ENCODE measurements at places on chromosomes 7 and 10.

DNA sequence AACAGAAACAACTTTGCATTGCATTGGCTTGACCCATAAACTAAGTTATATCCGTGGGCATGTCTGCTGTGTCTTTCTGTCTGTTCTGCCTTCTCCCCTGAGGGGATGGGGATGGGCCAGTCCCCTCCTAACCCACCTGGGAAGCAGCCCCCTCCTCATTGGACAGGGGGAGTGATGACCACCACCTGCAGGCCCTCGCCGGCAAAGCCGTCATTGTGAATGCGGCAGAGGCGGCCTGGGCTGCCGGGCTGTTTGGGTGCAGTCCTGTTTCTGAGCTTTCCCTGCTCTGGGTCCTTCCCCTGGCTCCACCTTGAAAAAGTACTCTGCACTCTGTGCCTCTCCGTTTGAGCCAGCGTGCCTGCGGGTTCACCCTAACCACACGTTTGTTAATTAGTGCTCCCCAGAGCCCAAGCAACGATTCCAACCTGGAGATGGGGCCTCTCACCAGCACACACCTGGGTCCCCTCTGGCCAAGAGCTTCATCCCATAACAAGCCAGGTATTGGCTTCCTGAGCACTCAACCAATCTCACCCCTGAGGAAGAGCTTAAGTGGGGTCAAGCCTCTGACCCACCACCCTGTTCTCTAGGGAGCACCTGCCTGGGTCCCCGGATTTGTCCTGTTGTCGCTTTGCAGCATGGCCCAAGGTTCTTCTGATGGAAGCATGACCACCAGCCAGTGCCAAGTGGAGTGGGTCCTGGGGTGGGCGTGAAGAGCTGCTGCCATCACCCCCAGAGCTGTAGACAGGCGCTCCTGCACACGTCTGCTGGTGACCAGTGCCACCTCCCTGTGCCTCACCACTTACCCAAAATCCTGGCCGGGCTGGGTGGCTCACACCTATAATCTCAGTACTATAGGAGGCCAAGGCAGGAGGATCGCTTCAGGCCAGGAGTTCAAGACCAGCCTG is 39.4 kb upstream of the ZMIZ2 start:
- DNase-seq = no peak

DNA sequence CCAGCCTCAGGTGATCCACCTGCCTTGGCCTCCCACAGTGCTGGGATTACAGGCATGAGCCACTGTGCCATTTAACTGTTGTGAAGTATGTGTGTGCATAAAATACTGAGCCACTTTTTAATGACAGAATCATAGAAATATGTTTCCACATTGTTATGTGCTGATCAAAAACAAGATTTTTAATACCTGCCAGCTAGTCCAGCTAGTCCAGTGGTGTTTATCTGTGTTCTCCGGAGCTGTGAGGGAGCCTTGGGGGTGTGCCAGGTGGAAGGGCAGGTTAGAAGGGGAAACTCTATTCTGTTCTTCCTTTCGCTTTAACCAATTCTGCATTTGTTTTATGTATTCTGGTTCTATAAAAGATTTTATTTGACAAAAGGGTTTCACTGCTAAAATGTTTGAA is 7.0 kb downstream of the FAM221A start:
- no peak for DNase-seq

GRCh38 chr7:118372530-118372929 is 148.0 kb downstream of the ANKRD7 start:
- no peak for DNase-seq

DNA sequence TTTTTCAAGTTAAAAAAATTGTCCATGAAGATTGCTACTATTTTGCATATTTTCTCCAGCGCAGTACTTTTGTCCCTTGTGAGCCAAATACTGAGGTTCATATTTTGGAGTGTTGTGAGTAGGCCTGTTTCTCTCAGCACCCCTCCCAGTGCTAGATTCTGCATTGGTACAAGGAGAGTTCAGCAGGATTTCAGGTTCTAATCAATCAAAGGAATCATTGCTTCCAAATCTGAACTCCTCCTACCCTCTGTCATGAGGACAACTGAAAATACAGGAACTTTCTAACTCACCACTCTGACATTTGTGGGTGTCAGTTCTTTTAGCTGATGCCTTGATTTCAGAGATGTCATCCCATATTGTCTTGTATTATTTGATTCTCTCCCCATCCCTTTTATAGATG is 299.9 kb downstream of the FZD1 start:
- DNase-seq = no peak

GRCh38 chr7:1569016-1569415 is 816 bp downstream of the PSMG3 start:
- DNase-seq = no peak

DNA sequence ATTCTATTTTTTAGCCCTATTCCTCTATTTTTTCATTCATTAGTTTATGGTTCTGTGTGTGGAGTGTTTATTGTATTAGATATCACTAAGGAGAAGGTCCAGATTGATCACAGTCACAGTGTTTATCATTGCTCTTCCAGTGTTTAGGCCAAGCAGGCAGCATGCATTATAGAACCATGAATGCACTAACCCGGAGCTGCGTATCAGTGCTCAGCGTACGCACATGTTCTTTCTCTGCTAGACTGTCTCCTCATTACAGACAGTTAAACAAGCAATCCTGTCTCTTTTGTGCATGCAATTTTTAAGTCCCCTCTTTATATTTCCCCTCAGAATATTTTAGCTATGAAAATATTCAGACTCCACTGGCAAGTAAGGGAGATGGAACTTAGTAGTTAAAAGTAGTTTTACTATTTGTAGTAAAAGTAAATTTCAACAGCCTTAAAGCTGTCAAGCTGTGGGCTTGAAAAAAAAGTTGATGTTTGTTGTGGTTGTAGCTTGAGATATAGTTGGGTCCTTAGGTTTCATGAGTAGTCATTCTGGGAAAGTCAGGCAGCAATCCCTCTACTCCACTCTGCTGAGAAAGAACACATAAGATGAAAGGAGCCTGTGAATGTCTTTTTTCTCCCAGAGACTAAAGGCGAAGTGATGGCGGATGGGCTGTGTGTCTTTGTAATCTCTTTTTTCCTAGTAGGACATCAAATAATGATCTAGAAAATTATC is 260.4 kb downstream of the CDK14 start:
- DNase-seq = no peak

- DNase-seq = no peak
Observed at GRCh38 chr10:90319188-90319914, 538.5 kb downstream of the HTR7 start.

GRCh38 chr10:93436591-93437085 is 45.5 kb downstream of the MYOF start:
- no peak for DNase-seq
